A549 treated with Mapracorat at 1 μM for 4 hours (cell line): ENCODE measurements at places on chromosomes 7 and 10. TPM values are rescaled to one million over a fixed set of nuclear protein-coding genes. Genes with fewer than 3 reads are reported as not detected.

Gene SPDYE6
- total RNA-seq, result not detected in 5 replicates

Gene MYL10
- not detected in 5 replicates for total RNA-seq

Gene CALCR
- not detected in 5 replicates for total RNA-seq

Gene MKI67
- 57.5 to 70.6 TPM (median 64.6 TPM) in 5 replicates for total RNA-seq

Gene PRTFDC1
- 15.6 to 18.2 TPM (median 16.1 TPM) in 5 replicates for total RNA-seq

Gene PRLHR
- total RNA-seq, result not detected in 5 replicates

Gene CALML3
- not detected in 5 replicates for total RNA-seq

Gene H2BK1
- total RNA-seq, result not detected in 5 replicates

Gene CCT6A
- total RNA-seq, result 251 to 287 TPM (median 264 TPM) in 5 replicates

Gene TRIM8
- 44.2 to 49.0 TPM (median 47.5 TPM) in 5 replicates for total RNA-seq

Gene RBP3
- not detected in 5 replicates for total RNA-seq

Gene MALRD1
- not detected in 5 replicates for total RNA-seq

Gene TMEM213
- total RNA-seq, result not detected in 5 replicates

Gene ZNF775
- total RNA-seq, result 5.6 to 7.6 TPM (median 5.8 TPM) in 5 replicates

Gene DNAJB9
- 8.2 to 10.8 TPM (median 8.7 TPM) in 5 replicates for total RNA-seq

Gene ACBD7
- total RNA-seq, result 0.81 to 1.3 TPM (median 0.95 TPM) in 5 replicates

Gene ADRA2A
- 0.07 to 0.14 TPM (median 0.08 TPM) in 4 of 5 replicates, not detected in the other for total RNA-seq

Gene MSS51
- 0.36 to 0.80 TPM (median 0.38 TPM) in 5 replicates for total RNA-seq

Gene ST8SIA6
- 0.07 TPM in 1 of 5 replicates, not detected in the others for total RNA-seq
